Osteoblast (primary cell): ENCODE measurements at places on chromosomes 7 and 10.

DNA sequence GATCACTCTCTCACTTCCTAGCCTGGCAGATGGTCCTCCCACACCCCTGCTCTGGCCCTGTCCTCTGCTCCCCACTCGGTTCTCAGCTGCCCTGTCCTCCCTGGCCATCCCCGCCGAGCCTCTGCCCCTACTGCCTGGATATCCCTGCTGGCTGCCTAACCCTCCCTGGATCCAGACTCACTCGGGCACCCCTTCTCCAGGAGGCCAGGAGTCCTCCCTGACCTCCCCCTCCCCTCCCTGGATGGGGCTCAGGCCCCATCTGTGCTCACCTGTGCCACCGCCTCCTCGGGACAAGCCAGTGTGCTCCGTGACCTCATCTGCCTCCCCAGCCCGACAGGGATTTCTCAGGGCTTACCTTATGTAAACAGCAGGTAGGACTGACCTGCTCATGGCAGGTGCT, 406.1 kb downstream of the TCERG1L start:
- no peak for DNase-seq

DNA sequence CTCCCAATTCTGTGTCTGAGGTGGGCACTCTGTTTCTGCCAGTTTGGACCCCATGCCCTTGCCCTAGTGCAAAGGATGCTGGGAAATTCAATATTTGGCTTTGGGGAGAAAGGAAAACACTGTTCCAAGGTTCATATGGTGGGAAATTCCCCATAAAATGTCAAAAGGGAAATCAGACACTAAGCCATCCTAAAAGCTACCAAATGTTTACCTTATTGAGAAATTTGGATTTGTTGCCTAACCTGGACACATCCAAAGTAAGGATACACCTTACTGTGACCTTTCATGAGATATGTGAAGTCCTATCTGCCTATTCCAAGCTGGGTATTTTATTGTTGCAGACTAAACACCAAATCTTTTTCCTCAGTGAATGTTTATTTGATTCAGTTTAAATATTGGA, 109.1 kb downstream of the CYP26A1 start:
- no peak for DNase-seq

DNA sequence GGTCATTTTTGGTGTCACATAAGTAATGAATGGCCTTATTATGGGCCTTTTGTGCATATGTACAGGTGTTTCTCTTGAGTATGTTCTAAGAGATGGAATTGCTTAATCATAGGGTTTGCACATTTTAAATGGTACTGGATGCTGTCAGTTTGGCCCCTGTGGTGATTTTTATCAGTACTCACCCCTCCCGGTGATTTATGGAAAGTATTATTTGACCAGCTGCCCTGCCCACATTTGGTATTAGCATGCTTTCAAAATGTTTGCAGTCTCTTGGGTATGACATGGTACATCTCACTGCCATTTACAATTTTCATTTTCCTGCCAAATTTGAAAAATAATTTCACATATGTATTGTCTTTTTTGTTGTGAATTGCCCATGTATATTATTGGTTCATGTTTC, 427.7 kb downstream of the LRMDA start:
- no peak for DNase-seq

DNA sequence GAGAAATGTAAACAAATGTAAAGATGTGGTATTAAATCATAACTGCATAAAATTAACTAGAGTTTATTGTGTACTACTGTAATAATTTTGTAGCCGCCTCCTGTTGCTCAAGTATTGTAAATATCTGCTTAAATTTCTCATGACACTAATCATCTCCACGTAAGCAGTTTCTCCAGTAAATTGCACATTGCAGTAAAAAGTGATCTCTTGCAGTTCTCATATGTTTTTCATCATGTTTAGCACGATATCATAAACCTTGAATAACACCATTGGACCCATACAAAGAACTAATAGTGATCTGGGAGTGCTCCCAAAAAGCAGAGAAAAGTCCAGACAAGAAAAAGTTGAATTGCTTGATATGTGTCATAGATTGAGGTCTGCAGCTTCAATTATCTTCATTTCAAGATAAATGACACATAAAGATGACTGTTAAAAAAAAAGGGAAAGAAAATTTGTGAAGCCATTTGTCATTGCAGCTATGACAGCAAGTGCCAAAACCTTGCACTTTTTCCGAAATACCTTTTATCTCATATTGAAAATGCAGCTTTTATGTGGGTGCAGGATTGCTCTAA, 15.3 kb downstream of the LIPA start:
- DNase-seq, result no peak

- DNase-seq, result peak; percentile 62
These were observed 11.4 kb downstream of the ZNF488 start for GRCh38 chr10:47372726-47373125.

DNA sequence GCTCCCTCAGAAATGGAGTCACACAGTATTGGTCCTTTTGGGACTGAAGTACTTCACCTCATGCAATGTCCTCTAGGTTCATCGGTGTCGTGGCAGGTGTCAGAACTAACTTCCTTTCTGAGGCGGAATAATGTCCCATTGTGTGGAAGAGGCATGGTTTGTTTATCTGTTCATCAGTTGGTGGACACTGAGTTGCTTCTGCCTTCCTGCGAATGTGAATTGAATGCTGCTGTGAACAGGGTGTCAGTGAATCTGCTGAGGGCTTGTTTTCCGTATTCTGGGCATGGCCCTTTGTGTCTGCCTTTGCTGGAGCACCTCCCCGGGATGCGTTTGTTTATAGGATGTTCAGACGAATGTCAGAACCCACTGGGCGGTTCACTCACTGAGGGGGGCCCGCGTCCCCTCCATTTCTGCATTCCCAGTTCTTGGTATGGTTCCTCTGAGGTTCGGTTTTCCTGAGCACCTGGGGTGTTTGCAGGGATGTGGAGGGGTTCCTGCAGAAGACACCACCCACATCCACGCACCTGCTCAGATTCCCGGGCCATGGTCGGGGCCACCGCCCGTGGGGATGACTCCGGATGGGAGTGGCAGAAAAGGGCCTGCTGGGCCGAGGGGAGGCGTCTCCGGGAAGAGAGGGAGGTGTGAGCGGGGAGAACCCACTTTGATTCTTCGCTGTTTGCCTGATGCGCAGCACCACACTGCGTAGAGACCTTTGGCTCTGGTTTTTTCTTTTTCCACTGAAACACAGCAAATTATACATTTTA, 33.1 kb downstream of the CHST12 start:
- DNase-seq, result peak; percentile 82

DNA sequence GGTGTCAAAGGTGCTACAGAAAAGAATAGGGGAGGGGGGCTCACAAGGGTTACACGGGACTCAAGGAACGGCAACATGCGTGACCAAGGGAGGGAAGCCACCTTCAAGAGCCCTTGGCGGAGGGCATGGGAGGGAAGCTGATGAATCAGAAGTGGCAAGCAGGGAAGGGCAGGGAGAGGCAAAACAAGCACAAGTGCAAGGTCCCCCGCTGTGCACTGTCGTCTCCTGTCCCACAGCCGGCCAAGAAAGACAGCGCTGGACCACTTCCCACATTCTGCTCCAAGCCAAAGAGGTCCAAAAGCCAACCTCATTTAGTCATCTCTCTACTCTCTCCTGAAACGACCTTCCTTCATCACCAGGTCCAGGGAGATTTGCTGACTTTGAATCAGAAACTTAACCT, 102.7 kb downstream of the CALN1 start:
- DNase-seq, result no peak

DNA sequence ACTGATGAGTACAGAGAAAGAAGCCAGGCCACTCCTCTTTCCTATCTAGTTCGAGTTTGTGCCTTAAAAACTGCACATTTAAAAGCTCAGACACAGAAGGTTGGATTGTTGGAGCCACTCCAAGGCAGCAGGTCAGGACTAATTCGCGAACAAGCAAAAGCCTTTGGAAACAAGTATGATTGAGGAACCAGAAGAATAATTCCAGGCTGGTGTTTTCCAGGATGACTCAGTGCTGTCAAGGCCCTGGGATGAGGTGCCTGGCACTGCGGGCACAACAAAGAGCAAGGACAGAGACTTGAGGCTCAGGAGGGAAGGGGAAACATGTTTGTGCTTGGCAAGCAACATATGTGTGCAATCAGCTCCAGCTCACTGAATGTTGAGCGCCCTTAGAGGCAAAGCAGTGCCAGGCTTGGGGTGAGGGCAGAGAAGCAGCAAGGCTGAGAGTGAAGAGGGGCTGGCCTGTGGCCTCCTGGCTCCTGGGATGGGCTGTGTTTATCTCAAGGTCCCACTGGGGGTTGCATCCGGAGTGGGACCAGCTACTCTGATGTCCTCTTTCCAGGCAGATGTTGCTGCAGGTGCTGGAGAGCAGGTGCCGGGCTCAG, 44.1 kb downstream of the VSTM4 start:
- no peak for DNase-seq
